ENCODE measurements at places on chromosomes 16 and 17.

DNA sequence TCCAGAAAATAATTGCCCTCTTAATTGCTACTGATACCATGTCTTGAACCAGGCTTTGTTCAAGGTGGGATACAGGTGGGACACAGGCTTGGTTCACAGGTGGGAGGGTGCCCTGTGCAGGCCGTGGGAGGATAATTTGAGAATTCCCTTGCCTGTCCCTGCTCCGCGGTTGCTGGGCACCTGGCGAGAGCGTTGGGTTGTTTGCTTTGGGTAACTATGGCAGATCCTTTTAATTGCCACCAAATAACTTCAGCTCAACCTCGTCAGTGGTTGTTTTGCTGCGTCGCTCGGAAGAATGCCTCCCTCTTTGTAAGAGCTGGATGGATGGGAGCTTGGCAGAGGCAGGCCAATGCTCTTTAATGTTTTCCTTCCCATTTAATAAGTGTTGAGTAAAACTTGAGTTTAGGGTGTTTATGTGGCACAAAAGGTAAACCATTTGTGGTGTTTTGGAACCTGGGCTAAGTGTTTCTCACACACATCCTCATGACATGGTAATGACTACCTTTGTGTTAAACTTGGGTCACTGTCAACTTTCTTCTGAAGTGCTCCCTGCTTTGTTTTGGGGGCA is 202.5 kb downstream of the MSI2 start:
- DNase-seq = no peak

- no peak for DNase-seq
These were observed 59.5 kb upstream of the CDC42EP4 start for GRCh38 chr17:73371285-73371684.

GRCh38 chr16:88503374-88503770 is 50.3 kb downstream of the ZFPM1 start:
- no peak for DNase-seq

DNA sequence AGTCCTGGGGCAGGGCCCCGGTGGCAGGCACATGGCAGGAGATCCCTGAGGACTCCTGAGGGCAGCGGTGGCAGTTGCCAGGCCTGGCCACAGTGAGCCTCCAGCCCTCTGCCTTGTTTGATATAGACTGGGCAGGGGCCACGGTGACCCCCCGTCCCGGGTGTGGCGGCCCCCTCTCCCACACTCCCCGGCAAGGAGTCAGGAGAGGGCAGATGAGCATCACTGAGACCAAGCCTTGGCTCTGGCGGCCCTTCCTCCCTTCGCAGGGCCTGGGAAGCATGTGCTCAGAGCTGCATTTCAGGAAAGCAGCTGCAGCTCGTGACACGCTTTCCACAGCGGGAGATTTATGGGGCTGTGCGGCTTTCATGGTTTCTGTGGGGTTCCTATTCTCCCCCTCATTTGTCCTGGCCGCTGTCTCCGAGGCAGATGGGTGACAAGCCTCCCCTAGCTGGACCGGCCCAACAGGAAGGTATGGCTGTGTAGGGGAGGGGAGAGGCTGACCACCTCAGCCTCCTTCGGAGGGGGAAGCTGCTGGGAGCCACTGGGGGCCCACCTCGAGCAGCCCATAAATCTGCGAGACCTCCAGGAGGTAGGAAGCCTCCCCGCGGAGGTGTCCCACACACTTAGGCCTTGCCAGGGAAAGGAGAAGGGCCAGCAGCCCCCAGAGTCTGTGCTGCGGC is 211.4 kb downstream of the NTN1 start:
- DNase-seq = no peak

Measured in CD4-positive, alpha-beta T cell treated with Interferon gamma for 1 hour (primary cell).